ENCODE measurements at places on chromosomes 12 and 14.

- peak; percentile 29 for DNase-seq
Observed at GRCh38 chr14:70097576-70098249, 91.0 kb downstream of the SLC8A3 start.

- DNase-seq: no peak
Observed at GRCh38 chr14:31952573-31952972, 124.5 kb upstream of the ARHGAP5 start.

GRCh38 chr12:3380200-3381043 is 110.6 kb upstream of the PRMT8 start:
- DNase-seq: no peak

DNA sequence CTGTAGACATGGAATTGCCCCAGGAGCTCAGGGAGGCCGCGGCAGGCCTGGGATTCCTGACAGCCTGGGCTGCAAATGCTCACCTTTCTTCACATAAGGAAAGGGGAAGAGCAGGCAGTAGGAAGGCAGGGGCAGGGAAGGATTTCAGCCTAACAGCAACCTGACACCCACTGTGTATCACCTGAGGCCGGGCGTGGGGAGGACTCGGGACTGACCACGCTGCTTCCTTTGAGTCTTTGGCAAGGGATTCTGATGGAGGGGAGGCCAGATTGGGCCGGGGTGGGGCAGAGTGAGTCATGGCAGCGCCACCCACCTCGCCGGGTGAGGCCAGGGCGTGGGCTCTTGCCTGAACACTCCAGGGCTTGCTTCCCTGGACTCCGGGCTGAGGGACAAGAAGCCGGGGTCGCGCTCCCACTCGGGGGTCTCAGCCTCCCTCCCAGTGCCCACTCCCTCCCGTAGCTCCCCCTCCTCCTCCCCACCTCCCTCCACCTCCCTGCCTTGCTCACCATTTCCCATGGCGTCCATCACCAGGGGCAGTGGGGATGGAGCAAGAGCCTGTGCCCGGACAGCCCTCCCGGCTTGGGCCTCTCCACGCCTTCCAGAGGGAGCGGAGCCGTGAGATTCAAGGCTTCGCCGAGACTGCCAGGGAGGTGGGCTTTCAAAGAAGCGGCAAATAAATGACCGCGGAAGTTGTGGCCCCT is 247.9 kb upstream of the RTL1 start:
- no peak for DNase-seq

DNA sequence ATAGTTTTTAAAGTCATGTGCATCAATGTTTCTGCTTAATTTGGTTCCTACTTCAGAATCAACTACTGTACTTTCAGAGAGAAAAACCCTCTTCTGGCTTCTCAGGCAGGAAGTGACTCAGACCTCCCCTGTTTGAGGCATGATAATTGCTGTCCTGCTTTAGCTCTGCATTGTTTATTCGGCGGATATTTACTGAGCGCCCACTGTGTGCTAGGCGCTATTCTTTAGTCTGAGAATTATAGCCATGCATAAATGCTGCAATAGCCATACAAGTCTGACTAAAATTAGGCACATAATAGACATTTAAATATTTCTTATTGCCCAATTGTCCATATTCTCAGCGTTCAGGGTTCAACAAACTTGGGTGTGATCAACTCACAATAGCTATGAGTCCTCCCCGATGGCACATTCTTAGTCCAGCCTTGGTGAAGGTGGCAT is 6.1 kb upstream of the AMIGO2 start:
- peak; percentile 85 for DNase-seq

DNA sequence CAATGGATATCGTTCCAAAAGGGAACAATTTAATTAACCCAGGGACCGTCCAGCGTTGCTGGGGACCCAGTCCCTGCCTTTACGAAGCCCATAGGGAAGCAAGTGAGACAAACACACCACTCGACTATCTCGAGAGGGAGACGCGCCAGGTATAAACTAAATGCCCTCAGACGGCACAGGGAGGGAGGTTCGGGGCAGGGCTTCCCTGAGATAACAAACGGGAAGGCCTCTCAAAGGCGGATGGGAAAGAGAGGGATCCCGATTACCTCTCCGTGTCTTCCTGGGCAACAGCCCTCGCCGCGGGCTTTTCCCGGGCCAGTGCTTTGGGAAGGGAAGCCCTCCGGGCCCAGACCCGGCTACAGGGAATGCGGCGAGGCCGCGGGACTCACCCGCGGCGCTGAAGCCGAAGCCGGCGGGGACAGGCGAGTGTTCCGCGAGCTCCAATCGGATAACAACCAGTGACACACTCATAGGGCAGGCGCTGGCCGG is 390 bp downstream of the BRAP start:
- no peak for DNase-seq

GRCh38 chr12:19144287-19144686 is 14.8 kb downstream of the PLEKHA5 start:
- no peak for DNase-seq

GRCh38 chr14:30993071-30993470 is 32.4 kb upstream of the AP4S1 start:
- no peak for DNase-seq

GRCh38 chr14:50688875-50689274 is 20.8 kb upstream of the SAV1 start:
- no peak for DNase-seq

- DNase-seq: no peak
Observed at GRCh38 chr14:24708684-24709083, 74.7 kb upstream of the GZMB start.

DNA sequence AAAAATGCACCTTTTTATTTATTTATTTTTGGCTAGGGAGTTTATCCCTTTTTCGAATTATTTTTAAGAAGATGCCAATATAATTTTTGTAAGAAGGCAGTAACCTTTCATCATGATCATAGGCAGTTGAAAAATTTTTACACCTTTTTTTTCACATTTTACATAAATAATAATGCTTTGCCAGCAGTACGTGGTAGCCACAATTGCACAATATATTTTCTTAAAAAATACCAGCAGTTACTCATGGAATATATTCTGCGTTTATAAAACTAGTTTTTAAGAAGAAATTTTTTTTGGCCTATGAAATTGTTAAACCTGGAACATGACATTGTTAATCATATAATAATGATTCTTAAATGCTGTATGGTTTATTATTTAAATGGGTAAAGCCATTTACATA is 14.9 kb upstream of the SNAPC1 start:
- DNase-seq: no peak

- DNase-seq: peak; percentile 72
Observed at GRCh38 chr12:96985515-96986362, 78.7 kb downstream of the NEDD1 start.

GRCh38 chr12:128813883-128814282 is 9.9 kb downstream of the SLC15A4 start:
- DNase-seq: no peak

DNA sequence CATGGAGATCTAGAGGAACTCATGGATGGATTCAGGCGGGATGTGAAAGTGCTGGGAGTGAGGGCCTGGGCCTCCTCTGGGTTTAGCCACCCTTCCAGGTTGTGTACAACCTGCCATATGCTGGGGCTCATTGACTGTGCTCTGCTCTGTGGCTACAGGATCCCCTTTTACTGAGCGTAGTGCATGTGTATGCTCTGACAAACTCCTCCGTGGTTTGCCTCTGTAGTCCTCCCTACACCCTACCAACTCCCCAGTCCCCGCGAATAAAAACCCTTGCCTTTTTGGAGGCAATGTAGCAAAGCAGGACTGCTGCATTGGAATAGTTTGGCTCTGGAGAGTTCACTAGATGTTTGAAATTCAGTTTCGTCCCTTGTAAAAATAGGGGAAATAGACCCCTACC is 17.4 kb downstream of the JDP2 start:
- no peak for DNase-seq

DNA sequence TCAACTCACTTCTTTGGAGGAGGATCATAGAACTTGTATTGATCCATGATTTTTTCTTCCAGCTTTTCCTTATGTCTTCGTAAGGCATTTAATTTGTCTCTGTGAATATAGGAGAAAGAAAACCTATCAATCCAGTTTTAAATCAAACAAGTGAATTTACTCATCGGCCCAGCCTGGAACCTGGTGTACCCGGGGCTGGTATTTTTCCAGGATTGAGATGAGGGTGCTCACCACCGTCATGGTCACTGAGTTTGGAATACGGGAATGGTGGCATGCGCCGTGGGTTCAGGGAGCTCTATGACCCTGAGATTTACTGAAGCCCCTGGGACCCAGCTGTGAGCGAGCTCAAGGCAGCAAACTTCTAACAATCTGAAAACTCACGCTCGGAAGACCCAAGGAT is 46.5 kb upstream of the GPR68 start:
- DNase-seq: no peak

DNA sequence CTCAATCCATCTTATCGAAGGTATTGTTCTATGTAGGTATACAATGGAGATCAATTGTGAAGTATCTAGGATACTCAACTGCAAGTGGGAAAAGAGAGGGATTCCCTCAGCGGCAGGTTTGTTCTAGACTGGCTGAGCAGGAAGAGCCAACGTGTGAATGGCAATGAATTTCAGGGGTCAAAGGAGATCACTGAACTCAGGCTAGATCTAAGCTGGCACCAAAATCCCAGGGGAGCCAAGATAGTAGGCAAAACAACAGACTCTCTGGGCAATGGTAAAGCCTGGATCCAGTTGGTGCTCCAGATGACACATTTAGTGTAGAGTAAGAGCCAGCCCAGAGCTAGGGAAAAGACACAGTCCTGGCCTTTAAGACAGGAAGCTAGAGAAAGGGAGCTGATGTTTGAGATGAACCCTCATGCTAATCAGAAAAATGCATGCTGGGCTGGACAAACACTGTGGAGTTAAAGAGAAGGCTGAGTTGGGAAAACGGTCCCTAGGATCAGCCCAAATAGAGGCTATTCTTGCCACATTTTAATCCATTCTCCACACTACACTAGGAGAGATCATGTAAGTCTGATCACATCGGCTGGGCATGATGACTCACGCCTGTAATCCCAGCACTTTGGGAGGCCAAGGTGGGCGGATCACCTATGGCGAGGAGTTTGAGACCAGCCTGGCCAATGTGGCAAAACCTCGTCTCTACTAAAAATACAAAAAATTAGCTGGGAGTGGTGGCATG is 45.6 kb downstream of the EFCAB11 start:
- DNase-seq: no peak

- DNase-seq: no peak
Observed at GRCh38 chr12:4282103-4282891, 8.7 kb downstream of the CCND2 start.

DNA sequence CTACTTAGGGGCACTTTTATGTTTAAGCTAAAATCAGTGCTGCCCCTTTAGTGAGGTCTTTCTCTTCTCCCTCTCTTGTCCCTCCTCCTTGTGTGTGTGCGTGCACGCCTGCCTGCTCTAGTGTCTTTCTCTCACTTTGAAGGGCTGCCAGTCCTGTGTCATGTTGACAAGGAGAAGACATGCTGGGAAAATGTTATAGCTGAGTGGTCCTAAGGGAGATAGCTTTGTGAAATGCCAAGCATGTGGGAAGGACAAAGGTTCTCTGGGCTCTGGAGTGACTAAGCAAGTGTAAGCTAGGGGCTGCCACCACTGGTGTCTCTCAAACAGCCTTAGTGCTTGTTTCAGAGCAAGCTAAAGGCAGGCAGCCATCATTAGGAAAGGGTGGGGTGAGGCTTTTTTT is 108.4 kb downstream of the EMP1 start:
- no peak for DNase-seq

GRCh38 chr14:70663707-70664179 is 22.0 kb downstream of the TTC9 start:
- no peak for DNase-seq

- DNase-seq: no peak
Observed at GRCh38 chr14:56310643-56311042, 192.4 kb downstream of the PELI2 start.

GRCh38 chr12:81596558-81596957 is 162.6 kb downstream of the PPFIA2 start:
- peak; percentile 71 for DNase-seq

DNA sequence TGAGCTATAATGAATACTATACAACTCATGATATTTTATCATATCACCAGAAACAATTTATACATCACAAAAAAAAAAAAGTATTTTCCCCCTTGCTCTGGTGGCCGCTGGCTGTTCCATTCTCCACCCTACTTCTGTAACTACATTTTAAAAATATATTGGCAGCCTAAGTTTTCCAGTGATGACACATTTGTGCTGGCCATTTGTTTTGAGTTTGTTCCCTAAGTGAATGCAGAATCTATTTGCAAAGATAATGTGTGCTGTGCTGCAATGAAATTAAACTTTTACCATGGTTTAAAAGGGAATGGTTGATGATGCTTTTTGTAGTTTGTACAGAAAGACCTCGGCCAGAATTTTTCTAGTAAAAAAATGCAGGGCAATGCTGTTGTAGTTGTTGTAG is 1092.8 kb downstream of the TMTC2 start:
- DNase-seq: no peak

GRCh38 chr14:61213920-61214319 is 67.2 kb downstream of the TMEM30B start:
- no peak for DNase-seq

DNA sequence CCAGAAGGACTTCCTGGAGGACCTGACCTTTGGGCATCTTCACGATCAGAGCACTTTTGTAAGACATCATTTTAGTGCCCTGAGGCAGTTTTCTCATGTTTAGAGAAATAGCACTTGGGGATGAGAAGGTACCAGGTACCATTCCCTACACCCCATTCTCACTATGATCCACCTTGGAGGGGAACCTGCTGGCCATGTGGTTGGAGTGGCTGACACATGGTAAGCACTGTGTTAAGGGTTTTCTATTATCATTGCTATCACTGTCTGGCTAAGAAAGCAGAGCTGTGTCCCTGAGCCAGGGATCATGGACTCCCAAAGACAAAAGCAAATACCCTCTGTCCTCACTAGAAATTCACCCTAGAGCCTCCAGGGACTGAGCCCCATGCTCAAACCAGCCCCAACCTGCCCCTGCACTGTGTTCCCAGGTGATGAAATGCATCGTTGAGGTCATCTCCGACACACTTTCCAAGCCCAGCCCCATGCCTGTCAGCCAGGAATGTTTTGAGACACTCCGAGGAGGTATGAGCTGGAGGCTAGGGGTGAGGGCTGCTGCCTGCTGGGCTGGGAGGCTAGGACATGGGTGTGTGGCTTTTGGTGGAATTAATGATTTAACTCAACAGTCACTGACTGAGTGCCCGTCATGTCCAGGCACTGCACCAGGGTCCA is 3.4 kb downstream of the CHGA start:
- no peak for DNase-seq

GRCh38 chr14:61513986-61514830 is 181.1 kb upstream of the HIF1A start:
- no peak for DNase-seq

- DNase-seq: no peak
Observed at GRCh38 chr12:94228488-94228907, 80.1 kb downstream of the PLXNC1 start.

- DNase-seq: no peak
Observed at GRCh38 chr12:128783129-128783574, 40.6 kb downstream of the SLC15A4 start.

- DNase-seq: no peak
Observed at GRCh38 chr12:117980616-117981015, 11.8 kb upstream of the KSR2 start.

DNA sequence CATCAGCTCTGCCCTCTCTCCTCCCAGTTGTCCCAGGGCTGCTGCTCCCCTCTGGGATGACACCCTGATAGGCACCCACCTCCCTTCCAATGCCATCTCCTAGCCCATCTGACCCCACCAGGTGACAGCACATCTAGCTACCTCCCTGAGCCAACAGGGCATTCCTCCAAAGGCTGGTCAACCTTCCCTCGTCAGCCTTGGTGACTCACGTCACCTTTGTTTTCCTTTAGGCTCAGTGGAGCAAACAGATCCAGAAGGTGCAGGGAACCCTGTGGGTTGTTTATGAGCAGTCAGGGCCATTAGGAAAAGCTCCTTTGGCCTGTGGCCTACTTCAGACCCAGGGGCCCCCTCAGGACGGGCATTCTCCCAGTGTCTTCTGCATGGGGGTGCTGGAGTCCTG is 32.4 kb downstream of the PIGH start:
- no peak for DNase-seq

All from NCI-H2081 (cell line).